ENCODE measurements at places on chromosomes 1 and 21.

GRCh38 chr1:240869071-240869470 lies 257.1 kb upstream of the GREM2 start:
- DNase-seq: no peak

- DNase-seq: no peak
Measured at GRCh38 chr1:240936911-240937668, 325.1 kb upstream of the GREM2 start.

DNA sequence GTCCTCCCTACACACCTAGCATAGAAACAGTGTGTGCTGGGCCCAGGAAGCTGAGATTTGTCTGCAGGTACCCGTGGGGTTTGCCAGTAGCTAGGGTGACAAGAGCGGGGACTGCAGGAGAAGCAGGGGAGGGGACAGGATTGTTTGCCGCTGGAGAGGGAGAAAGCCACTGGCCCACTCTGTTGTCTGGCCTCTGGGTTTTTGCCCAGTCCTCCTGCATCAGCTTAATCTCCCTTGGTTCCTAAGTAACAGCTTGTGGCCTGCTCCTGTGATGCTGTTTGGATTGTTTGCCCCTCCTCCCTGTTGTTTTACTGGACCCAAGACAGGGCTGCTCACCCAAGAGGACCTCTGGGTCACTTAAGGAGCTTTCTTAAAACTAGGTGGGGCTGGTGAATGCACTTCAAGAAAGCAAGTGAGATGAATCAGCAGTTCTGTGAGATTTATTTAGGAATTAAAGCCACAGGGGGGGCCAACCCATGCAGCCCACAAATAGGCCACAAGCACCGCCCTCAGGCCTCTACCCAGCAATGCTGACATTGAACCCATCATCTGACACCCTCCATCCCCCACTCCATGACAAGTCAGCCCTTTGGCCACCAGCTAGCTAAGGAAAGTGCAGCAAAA lies 142.8 kb downstream of the ZZZ3 start:
- no peak for DNase-seq

- no peak for DNase-seq
Measured at GRCh38 chr21:18163956-18164355, 80.7 kb upstream of the CHODL start.

DNA sequence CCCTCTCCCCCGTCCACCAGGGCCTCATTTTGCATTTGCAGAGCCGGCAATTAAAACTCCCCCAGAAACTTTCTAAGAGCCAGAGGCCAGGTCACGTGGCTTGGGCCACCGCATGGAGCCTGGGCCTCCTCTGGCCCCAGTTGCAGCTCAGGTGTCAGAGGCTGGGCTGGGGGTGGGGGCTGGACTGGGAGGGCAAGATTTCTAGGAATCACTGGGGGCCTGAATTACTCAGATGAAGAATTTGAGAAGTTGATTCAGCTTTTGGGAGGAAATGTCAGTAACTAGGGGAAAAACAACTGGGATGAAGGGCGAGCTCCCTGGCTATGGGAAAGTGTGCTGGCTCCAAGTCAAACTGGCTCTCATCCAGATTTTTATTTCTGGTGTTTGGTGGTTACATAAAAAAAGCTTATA lies 151.0 kb downstream of the CDC7 start:
- no peak for DNase-seq

GRCh38 chr1:206908038-206908437 lies 10.8 kb downstream of the IL24 start:
- no peak for DNase-seq

DNA sequence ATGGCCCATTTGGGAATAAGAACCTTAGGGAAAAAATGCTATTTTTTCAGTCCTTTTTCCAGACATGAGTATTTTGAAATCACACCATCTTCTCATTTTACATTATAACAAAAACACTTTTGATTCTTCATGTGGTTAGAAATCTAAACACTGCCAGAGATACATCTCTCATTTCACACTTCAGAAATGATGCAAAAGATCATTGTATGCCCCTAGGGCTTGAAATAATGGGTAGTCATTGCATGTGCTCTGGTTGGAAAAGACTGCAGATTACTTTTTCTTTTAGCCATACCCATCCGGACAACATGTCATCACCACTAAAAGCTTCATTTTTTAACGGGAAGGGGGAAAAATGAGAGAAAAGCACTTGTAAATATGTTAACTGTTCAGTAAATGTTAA lies 1152.2 kb upstream of the ADGRL4 start:
- no peak for DNase-seq

GRCh38 chr21:45149021-45149420 lies 74.6 kb downstream of the ADARB1 start:
- DNase-seq: no peak

GRCh38 chr1:15210651-15211375 lies 36.2 kb upstream of the FHAD1 start:
- no peak for DNase-seq

DNA sequence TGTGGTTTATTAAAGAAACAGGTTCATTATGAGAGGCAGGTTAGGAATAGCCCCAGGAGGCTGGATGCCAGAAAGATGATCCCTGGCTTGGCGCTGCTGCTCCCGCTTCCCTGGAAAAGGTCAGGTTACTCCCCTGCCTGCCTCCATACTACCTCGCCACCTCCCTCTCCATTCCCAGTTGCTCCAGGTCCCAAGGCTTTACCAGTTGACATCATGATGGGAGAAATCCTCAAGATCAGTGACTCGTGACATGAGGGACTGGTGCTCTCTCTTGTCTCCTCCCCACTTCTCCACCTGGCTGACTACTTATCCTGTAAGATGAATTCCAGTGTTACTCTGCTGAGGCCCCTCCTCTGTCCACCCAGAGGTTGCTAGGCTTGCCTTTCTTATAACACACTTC lies 19.7 kb downstream of the VASH2 start:
- no peak for DNase-seq

DNA sequence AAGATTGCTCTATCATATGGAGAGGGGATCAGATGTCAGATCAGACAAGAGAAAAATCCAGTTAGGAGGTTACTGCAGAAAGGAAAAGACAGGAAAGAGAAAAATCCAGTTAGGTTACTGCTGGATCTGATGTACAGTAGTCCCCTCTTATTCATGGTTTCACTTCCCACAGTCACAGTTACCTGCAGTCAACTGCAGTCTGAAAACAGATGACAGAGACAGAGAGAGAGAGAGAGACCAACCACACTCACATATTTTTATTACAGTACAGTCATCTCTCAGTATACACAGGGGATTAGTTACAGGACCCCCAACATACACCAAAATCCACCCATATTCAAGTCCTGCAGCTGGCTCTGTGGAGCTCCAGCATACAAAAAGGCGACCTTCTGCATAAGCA lies 29.3 kb downstream of the NUP133 start:
- DNase-seq: no peak

GRCh38 chr1:18536915-18537314 lies 56.2 kb downstream of the KLHDC7A start:
- no peak for DNase-seq

DNA sequence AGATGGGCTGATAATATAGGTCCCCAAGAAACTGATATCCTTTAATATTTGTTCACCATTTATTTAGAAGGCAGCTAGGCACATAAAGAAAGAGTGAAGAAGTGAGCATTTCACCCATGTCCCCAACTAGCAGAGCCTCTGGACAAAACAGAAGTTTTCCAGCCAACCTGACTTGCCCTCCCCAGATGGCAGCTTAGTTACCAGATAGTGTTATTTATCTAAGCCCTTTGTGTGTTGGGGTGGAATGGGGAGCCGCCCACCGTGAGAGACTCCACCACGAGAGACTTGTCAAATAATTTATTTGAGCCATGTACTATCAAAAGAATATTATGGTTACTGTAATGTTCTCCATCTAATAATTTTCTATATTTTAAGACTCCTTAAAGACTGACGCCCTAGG lies 54.9 kb upstream of the C1orf198 start:
- no peak for DNase-seq

GRCh38 chr1:246592695-246593094 lies 26.4 kb downstream of the CNST start:
- DNase-seq: no peak

GRCh38 chr1:24127801-24128363 lies 15.1 kb downstream of the IL22RA1 start:
- no peak for DNase-seq

DNA sequence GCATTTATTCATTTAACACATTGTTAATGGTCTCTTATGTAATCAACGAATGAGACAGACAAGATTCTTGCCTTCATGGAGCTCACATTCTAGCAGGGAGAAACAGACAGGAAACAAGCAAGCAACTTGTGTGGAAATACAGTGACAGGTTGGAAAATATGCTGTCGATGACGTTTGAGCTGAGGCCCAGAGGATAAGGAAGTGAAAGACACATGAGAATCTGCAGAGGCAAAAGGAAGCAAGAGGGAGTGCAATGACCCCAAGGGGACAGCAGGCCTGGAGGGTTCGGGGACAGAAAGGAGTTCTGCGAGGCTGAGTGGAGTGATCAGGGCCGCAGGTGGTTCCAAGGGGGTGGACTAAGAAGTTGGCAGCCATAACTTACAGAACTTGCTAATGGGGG lies 60.6 kb upstream of the AKT3 start:
- DNase-seq: no peak

- DNase-seq: peak; percentile 53
Measured at GRCh38 chr21:26795866-26796329, 49.3 kb downstream of the ADAMTS1 start.

GRCh38 chr1:5565281-5566125 lies 426.7 kb downstream of the NPHP4 start:
- DNase-seq: no peak

DNA sequence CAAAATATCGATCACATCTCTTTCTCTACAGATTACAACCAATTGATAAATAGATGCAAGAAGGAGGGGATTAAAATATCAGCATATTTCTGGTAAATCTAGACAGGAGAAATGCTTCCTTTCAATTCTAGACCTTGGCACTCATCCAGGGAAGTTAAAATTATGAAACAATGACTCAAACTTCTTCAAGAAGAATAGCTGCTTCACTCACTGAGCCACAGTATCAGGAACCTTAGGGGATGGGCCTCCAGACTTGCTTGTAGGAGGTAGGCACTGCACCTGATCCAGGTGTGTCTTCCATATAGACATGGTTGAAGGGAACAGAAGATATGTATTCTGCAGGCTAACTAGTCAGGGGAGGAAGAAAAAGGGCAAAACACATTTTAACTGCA lies 9.8 kb downstream of the SLAMF7 start:
- no peak for DNase-seq

GRCh38 chr1:19819701-19820100 lies 4.6 kb upstream of the RNF186 start:
- DNase-seq: no peak

DNA sequence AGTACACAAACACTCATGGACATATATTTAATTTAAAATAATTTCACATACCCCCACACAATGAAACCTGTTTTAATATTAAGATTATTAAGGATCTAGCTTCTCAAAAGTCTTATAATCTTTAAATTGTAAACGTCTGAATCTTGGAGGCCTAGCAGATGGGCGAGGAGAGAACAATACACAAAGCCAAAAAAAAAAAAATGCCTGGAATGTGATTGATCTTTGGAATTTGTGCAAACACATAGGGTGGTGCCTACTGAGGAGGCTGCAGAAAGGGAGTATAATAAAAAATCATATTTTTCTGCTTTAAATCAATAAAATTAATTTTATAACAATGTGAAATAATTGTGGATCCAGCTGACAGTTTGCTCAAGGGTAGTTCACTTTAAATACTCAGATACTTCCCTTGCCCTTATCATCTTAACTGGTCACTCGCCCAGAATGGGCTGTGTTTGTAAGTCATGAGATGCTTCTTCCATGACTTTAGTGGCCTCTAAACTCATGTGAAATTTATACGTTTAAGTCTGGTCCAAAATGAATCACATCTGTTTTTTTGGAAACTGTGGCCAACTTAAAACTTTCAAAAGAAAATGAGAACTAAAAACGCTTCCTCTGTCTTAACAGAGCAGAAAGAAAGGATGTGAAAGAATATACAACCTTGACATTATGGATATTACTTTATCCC lies 802.8 kb upstream of the CXADR start:
- DNase-seq: no peak

GRCh38 chr1:212951126-212951946 lies 995 bp downstream of the VASH2 start:
- DNase-seq: no peak

DNA sequence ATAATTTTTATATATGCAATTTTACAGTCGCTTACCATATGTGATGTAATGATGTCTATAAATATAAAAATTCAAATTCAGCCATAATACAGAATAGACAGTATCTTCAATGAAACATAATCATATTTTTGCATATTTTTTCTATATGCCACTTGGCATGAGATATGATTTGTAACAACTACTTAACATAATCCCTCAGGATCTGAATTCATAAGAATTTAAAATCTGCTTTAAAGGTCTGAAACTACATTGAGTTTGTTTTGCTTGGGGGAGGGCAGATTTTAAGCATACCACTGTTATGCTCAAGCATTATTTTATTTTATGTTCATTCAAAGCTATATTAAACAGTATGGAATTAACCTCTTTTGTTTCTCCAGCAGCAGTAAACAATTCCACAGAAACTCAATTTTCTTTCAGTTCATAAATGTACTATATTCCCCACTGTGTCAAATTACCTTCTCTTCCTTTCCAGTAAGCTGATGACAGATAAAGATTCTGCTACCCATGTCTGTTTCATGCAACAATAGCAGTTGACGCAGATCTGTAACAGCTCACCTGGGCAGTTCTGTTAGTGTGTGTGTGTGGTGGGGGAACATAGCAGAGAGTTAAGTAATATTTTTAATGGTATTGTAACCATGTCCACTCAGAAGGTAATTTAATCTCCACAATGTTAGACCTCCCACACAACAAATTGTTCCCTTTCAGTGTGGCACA lies 224.8 kb downstream of the NTNG1 start:
- no peak for DNase-seq

DNA sequence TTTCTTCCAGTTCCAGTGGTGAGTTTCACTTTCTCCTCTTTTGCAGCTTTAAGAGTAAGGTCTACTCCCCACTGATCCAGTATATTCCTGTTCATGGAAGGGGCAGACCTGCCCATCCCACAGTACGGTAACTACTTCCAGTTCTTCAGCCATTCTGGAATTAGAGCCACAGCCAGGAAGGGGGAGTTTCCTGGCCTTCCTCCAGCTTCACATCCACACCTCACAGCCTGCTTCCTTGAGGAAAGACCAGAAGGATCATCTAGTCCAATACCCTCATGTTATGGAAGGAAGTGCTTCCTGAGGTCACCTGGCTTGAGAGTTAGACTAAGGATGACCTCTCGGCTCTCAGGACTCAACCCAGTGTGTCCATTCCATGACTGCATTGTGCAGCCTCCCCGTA lies 597.8 kb downstream of the KIF26B start:
- DNase-seq: no peak

GRCh38 chr1:157154940-157155514 lies 16.8 kb upstream of the ETV3 start:
- DNase-seq: no peak

- no peak for DNase-seq
Measured at GRCh38 chr1:29396438-29397255, 160.3 kb downstream of the PTPRU start.

Data from NCI-H1092 (cell line).